ENCODE measurements at places on chromosomes 11 and 22.

DNA sequence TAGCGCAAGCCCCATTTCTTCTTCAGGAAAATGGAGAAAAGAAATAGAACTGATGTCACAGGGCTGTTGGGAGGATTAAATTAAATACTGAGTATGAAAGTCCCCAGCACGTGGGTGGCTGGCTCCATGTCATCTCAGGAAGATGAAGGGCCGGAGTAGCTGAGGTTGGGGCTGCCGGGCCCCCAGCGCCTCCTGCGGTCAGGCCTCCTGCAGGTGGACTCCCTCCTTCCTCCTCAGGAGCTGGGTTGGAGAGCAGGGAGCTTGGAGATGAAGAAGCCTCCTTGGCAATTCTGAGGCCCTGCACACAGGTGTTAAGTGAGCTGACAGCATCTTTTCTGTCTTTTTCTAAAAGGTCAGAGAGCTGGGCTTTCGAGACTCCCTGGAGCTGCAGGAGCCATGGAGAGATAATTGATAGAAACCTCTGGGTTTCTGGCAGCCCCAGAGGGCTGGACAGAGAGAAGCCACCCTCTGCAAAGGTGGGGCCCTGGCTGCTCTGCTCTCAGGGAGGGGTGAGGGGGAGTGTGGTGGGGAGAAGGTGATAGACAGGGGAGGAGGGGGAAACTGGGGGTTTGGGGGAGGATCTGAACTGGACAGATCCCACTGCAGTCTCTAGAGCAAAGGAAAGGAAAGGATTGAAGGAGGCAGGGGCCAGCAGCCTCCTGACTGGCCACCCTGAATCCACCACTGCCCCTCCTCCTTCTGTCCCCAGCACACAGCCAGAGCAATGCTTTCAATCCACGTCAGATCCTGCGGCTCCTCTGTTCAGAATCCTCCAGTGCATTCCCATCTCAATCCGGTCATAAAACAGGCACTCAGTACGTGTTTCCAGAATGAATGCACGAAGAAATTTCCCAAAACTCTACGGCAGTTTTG is 210.8 kb downstream of the CEP164 start:
- DNase-seq: no peak

GRCh38 chr11:60059521-60060240 is 3.2 kb downstream of the MS4A3 start:
- no peak for DNase-seq

- no peak for DNase-seq
Measured at GRCh38 chr22:45918459-45919370, 58.2 kb downstream of the WNT7B start.

DNA sequence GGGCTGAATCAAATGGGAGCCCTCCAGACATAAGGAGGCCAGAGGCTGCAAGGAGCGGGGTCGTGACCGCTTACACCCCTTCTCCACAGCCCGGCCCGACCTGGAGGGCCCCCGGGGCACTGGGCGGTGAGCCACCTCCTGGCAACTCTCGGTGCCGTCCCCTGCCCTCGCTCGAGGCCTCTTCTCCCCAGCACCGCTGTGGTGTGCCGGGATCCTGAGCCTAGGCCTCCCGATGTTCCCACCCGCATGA is 432 bp upstream of the GP1BB start:
- DNase-seq: no peak

DNA sequence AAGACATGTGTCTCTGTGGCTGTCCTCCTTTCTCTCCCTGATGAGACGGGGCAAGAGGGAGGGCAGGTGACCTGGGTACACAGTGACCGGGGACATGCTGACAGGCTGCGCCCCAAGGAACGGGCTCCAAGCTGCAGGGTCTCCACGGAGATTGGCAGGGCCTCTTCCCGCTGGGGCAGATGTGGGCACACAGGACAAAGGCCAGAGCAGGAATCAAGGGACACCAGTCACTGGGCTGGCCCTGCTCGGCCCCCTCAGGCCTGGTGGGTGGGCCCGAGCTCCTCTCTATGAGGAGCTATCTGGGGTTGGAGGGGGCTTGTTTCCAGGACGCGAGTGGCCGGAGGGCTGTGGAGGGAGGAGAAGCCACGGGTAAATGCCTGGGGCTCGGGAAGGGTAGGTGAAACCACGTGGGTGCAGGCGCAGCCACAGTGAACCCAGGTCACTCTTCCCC is 11.2 kb downstream of the PNPLA5 start:
- no peak for DNase-seq

- DNase-seq: peak; percentile 51
Measured at GRCh38 chr22:25475257-25476022, 89.0 kb upstream of the GRK3 start.

DNA sequence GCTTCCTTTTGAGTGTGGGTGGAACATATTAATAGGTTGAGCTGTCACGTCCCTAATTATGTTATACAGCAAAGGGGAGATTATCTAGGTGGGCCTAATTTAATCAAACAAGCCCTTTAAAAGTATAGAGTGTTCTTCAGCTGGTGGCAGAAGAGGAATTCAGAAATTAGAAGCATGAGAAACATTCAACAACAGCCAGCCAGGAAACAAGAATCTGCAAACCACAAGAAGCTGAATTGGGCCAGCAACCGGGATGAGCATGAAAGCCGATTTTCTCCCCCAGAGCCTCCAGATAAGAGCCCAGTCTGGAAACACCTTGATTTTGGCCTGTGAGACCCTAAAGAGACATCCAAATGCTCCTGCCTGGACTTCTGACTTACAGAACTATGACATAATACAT is 105.8 kb upstream of the LDLRAD3 start:
- DNase-seq: no peak

GRCh38 chr11:117259417-117259816 is 26.9 kb downstream of the RNF214 start:
- no peak for DNase-seq

GRCh38 chr11:57674251-57674650 is 6.3 kb downstream of the ZDHHC5 start:
- no peak for DNase-seq

GRCh38 chr11:95764267-95764898 is 25.2 kb downstream of the FAM76B start:
- DNase-seq: no peak

DNA sequence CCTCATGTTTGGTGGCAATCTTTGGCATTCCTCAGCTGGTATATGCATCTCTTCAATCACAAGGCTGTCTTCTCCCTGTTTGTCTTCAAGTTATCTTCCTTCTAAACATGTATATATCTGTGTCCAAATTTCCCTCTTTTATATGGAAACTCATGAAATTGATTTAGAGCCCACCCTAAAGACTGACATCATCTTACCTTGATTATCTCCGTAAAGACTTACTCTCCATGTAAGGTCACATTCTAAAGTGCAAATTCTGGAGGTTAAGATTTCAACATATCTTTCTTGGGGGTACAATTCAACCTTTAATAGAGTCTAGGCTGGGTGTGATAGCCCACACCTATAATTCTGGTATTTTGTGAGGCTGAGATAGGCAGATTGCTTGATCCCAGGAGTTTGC is 215.8 kb upstream of the LRRC4C start:
- DNase-seq: no peak
